HEK293T (cell line): ENCODE measurements at places on chromosomes 12 and 14.

DNA sequence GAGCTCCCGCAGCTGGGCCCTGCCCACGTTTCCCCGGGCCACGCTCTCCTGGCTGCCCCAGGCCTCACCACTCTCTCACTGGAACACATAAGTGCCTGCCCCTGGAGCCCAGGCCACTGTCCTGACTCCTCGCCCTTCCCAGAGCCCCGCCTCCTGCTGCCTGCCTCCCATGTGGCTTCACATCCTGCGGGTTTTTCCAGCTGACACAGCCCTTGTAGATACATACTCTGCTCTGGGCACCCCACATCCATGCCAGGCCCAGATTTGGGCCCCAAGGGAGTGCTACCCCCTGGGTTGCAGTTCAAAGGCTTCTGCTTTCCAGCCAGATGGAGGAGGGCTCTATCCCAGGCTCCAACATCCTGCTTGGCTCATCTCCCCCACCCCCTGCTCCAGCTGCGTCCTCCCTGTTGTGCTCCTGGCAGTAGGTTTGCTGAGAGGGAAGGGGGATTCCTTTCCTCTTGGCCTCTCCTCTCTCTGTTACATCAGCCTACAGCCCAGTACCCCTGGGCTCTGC is 60.1 kb downstream of the TSPAN9 start:
- DNase-seq: no peak

DNA sequence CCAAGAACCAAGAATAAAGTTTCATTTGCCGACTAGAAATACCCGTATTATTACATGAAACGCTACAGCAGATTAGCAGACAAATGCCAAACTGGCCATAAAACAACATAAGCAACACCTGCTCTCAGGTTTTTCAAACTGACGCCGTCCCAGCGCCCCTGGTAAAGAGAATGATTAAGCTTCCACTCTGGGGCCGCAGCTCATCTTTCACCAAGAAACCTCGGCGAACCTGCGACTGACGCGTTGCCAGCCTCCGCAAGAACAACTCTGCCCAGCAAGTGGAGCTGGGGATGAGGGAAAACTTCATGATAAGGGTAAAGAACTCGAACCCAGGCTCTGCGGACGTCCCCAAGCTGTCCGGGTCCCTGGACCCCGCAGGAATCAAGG is 530 bp downstream of the ARL1 start:
- no peak for DNase-seq

- no peak for DNase-seq
Observed at GRCh38 chr14:77040741-77041653, 12.5 kb upstream of the IRF2BPL start.

- DNase-seq: no peak
Observed at GRCh38 chr12:61138415-61138759, 1121.8 kb upstream of the USP15 start.

GRCh38 chr14:101927859-101928258 is 36.5 kb upstream of the DYNC1H1 start:
- DNase-seq: no peak

GRCh38 chr12:24554612-24555295 is 394.1 kb downstream of the BCAT1 start:
- DNase-seq: no peak

DNA sequence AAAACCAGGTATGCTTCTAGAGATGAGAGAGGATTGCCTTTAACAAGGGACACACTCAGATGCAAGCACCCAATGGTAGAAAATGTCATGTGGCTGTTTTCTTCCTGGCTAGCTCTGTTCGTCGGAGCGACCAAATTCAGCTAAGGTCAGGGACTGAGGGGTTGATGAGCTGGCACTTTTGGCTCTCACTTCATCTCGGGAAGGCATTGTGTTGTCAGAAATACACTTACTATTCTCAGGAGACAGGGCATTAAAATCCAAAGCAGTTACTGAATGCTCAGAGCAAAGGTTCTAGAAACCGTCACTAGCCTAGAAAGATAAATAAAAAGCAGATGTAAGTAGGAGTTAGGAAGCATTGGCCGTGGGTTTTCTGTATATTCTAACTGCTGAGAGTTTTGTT is 275.7 kb upstream of the SSTR1 start:
- no peak for DNase-seq

GRCh38 chr12:9745199-9745598 is 12.3 kb upstream of the CLECL1 start:
- DNase-seq: no peak
